Cerebellum (tissue), 4 donors: ENCODE measurements at places on chromosomes 1 and 21. TPM values are rescaled to one million over a fixed set of nuclear protein-coding genes. Genes with fewer than 3 reads are reported as not detected.

Gene POU3F1
- total RNA-seq: not detected

Gene MPL
- not detected for total RNA-seq

Gene PTGS2
- 3.4 TPM for total RNA-seq

Gene CAMSAP2
- total RNA-seq: 105 TPM

Gene GJB3
- total RNA-seq: not detected

Gene HSD3B2
- total RNA-seq: not detected

Gene RAB4A
- 26.5 TPM for total RNA-seq

Gene ELAPOR1
- 6.4 TPM for total RNA-seq
